ENCODE measurements at places on chromosomes 3 and 15.

DNA sequence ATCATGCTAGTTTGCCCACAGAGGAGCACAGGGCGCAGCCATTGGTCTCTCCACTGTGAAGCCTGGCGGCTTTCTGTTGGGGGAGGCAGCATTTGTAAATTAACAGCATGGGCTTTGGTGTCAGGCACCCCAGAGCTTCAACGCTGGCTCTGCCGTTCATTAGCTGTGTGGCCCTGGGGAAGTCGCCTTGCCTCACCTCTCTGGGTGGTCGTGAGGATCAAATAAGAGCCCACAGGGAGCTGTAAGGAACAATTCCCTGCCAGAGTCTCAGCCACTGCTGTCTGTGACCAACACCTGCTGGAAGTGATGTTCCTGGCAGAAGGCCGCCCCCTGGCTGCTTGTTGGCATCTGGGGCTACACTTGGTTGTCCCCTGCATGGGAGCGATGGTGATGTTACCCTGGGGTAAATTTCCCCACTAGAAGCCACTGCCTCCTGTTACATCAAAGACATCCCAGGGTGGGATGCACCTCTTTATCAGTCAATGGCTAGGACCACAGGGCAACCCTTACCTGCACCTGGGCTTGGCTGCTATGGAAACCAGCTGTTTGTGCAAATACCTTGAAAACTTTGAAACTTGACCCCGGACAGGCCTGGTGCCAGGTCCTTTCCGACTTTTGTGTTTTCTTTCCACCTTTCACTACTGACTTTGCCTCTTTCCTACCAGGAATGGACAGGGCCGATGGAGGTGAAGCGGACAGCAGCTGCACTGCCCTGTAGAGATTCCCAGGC is 36.9 kb downstream of the DNASE1L3 start:
- DNase-seq = peak; percentile 24

DNA sequence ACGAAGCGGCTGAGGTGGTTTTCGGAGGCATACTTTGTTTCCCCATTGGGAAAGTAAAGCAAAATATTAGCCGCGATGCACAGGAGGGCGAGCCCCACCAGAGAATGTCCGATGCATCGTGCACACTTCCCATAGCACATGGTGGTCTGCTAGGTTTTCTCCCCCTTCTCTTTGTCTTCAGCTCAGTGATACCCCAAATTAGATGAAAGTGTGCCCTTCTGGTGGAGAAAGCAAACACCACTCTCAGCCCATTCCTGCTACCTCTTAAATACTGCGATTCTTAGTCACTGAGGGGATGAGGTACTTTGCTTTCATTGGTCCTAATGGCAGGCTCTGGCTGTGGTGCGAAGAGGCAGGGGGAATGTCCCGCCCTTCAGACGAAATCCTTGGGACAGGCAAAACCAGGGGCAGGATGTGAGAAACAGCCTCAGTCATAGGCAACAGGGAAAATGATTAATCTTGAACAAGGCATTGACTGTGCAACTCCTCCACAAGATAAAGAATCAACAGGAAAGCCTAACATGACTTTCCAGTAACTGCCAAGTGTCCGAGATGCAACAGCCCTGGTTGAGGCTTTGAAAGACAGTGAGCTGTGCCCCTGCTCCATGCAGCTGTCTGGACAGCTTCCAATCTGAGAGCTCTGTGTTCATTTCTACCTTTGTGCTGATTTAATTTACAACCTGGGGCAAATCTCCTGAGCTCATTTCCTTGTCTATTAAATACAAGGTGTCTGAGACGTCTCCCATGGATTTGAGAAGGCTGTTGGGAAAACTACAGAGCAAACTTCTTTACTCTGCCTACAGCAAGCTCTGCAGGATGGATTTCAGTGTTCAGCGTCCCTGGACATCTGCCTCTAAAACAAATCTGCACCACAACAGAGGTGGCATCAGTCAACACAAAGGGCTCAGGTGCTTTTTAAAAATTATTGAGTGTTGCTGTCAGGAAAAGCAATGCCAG is at the start of gene TM4SF1:
TSS of gene TM4SF1 (minus strand) at position 242 of the 957 bp plus-strand sequence. CDS start at position 140, 102 bp downstream.
- DNase-seq = no peak

DNA sequence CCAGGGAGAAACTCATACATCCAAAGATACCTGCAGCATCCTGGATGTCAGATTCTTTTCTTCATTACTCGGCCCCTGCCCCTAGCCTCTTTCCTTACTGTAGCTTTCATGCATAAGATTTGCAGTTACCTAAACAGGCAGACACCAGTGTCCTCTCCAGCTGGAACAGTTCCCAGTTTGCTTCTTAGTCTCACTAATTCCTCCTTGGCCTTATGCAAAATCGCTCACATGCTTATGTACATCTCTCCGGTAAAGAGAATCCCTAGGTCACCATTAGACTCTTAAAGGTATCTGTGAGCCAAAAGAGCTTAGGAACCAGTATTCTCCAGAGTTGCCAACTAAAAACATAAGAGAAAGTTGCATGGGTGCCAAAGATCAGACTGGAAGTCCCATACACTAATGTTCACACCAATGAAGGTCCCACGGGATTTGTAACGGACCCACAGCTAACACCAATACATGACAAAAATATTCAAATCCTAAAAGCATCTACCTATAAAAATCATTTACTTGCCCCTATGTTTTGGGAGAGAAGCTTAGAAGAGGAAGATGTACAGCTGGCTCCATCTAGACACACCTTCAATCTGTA is 66.6 kb downstream of the CBLB start:
- DNase-seq = no peak

- no peak for DNase-seq
These were observed 222.1 kb downstream of the FOXP1 start for GRCh38 chr3:71361334-71361890.

DNA sequence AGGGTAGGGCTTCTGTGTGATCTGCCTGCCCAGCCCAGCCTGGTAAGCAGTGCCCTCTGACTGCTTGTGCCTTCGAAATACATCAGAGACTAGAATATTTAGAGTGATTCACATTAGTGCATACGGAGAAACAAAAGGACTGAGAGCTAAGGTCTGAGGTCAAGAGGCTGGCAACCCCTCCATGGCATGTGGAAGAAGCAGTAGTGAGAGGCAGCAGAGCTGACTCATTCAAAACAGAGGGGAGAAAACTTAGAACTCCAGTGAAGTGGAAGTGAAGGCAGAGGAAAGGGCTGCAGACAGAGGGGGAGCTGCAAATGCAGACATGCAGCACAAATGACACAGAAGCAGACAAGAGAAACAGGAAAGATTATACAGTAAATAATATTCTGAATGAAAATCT is 61.6 kb downstream of the ULK4 start:
- DNase-seq = no peak

- DNase-seq = no peak
These were observed 34.3 kb upstream of the ANKDD1A start for GRCh38 chr15:64877435-64877834.

DNA sequence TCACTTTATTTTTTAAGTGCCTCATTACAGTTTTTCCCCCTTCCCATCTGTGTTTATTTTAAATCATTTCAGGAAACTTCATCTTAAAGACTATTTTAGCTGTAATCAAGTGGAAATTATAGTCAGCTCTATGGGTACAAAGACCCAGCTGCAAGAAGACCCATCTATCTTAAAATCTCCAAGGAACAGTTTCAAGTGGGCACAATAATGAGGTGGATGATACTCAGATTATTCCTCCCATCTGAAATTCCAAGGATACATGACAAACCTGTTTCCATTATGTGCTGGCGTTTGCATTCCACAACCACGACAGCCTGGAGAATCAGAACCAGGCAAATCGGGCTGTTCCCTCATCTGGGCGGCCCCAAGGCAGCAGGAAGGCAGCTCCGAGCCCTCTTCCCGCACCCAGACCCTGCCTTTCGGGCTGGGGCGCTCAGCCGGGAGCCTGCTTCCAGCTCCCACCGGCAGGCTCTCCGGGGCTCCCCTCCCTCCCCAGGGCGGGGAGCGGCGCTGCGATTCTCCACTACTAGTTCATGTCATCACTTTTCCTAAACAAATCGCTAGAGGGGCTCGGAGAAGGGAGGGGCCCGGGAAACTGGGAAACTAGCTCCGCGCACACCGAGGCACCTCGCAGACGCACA is at the start of gene MGLL:
TSS of gene MGLL (minus strand) at position 475 of the 641 bp plus-strand sequence. CDS start at position 278, 197 bp downstream.
- DNase-seq = no peak

DNA sequence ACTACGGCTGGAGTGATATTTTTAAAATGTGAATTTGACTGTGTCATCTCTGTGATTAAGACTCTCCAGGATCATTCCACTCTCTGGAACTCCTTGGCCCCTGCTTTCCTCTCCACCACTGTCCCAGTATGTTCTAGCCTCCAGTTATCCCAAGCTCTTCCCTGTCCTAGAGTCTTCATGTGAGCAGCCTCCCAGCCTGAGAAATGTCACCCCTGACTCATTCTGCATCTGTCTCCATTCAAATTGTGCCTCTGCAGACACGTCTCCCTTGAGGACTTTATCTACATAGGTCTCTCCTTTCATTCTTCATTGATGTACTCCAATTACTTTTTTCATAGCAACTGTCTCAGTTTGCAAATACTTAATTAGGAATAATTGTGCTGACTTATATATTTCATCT is 317.7 kb upstream of the ADAMTS9 start:
- no peak for DNase-seq

GRCh38 chr3:73215281-73215680 is 153.8 kb downstream of the EBLN2 start:
- DNase-seq = no peak

GRCh38 chr3:50297384-50297775 is 1.8 kb downstream of the HYAL3 start:
- DNase-seq = no peak

DNA sequence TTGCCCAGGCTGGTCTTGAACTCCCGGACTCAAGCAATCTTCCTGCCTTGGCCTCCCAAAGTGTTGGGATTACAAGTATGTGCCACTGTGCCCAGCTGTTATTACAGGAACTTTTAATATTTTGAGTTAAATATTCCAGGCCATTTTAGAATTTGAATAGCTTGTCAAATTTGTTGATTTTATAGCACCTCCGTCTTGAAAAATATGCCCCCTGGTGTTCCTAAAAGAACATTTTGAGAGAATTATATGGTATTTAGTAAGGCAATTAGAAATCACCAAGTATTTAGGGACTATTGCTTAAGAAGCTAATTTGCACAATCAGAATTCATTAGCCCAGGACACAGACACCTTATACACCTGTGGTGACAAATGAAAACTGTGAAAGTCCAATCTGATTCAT is 23.7 kb downstream of the PDE8A start:
- no peak for DNase-seq

DNA sequence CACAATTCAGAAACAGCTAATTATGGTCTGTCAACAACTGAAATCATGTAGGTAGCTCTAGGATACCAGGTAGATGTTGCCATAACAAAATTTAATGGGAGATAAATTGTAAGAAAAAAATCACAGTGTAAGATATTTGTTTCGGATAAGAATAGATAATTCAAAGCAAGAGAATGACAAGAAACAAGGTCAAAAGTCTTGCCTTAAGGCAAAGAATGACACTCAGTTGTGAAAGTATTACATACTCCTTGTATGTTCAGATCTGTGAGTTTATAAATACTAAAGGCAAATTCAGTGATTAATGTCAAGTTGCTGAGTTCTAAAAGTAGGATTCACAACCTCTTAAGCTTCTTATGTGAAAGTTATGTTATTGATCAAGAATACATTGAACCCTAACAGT is 772.2 kb upstream of the SGO1 start:
- DNase-seq = no peak

DNA sequence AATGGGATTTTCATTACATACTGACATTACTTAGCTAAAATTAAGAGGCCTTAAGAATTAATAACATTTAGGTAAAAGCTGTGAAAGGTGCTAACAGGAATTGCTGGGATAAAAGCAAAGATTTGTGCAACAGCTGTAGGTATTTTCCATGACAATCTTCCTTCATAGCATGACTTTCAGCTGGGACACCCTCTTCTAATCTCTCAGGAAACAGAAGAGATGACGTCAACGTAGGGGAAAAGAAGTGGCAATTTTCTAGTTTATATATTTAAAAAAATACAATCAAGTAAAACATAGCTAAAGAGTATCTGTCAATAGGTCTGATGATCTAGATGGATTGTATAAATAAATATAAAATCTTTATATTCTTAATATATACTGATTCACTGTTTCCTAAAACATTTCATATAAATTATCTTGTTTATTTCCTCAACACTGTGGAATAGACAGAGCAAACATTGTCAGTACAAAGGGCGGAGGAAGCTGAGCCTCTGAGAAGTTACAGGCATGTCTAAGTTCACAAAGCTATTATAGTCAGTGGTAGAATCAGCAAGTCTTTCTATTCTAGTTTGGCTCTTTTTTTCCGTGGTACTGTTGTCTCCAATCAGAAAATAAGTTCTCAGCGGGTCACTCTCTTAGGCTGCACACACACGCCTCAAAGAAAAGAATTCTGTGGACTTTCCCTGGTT is 217.0 kb downstream of the P3H2 start:
- DNase-seq = no peak
